ENCODE measurements at places on chromosomes 1 and 21. TPM values are rescaled to one million over a fixed set of nuclear protein-coding genes. Genes with fewer than 3 reads are reported as not detected.

GRCh38 chr1:6984986-6985385 lies 199.7 kb downstream of the CAMTA1 start:
- ATAC-seq: peak; percentile 63

- ATAC-seq: peak; percentile 84
Measured at GRCh38 chr1:213987422-213987926, 299 bp upstream of the PROX1 start.

Gene LCE1F
- not detected for total RNA-seq

GRCh38 chr1:160374306-160375110 lies 7.6 kb downstream of the NHLH1 start:
- ATAC-seq: peak; percentile 65

Gene PLA2G2C
- total RNA-seq: 0.13 TPM

DNA sequence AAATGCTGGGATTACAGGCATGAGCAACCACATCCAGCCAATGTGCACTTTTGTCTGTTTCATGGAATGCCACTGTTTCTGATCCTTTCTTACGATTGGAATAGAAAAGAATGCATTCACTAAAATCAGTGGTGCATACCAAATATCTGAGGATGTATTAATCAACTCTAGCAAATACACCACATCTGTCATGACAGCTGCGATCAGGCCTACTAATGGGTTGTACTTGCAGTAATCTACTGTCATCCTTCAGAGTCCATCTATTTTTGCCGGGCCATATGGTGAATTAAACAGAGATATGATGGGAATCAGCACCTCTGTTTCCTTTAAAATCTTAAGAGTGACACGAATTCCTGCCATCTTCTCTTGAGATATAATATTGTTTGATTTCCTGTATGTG lies 8.5 kb upstream of the USP1 start:
- no peak for ATAC-seq

All from motor neuron (in vitro differentiated cells).